Neuronal stem cell (in vitro differentiated cells): ENCODE measurements at places on chromosomes 3 and 15.

DNA sequence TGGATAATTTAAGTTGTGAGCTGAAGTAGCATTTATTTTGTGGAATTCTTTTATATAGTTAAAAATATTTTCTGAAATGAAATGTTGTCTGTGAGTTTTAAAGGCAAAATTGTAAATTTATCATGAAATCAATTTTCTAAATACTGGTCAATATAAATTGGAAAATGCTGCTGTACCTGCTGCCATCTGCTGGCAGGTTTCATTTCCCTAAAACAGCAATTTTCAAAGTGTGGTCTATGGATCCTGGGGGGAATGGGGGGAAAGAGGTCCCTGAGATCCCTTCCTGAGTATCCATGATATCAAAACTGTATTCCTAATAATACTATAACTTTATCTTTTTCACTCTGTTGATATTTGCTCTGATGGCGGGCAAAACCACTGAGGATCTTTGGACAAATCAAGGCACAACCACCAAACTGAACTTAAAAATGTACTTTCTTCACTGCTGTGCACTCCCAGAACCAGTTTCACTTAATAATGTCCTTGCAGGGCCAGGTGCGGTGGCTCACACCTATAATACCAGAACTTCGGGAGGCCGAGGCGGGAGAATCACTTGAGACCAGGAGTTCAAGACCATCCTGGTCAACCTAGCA, 17.2 kb upstream of the CCR4 start:
- no peak overlapping the region for H3K27ac ChIP-seq
- no peaks in the 10 kb centered on the region for H3K4me1 ChIP-seq
- DNase-seq, result peak; percentile 24
- H3K27me3 ChIP-seq, result no peaks in the 10 kb centered on the region
- H3K36me3 ChIP-seq, result no peaks in the 10 kb centered on the region
- no peak overlapping the region for H3K4me3 ChIP-seq

DNA sequence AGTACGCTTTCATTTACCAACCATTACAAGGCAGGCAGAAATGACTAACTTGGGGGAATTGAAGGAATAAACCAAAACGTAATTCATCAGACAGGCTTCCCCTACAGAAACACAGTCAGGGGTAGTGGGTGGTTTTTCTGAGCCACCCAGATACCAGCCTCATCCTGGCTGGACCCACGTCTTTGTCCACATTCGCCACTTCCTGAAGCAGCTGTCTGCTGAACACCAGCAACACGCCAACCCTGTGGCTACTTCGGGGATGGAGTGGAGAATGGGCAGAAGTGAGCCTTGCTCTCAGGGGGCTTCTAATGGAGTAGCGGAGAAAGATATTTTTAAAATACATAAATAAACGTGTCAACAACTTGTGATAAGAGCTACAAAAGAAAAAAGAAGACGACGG, 40.1 kb downstream of the SYNM start:
- no peaks in the 10 kb centered on the region for H3K27me3 ChIP-seq
- H3K27ac ChIP-seq, result no peak overlapping the region
- H3K4me3 ChIP-seq, result no peak overlapping the region
- no peak for DNase-seq

DNA sequence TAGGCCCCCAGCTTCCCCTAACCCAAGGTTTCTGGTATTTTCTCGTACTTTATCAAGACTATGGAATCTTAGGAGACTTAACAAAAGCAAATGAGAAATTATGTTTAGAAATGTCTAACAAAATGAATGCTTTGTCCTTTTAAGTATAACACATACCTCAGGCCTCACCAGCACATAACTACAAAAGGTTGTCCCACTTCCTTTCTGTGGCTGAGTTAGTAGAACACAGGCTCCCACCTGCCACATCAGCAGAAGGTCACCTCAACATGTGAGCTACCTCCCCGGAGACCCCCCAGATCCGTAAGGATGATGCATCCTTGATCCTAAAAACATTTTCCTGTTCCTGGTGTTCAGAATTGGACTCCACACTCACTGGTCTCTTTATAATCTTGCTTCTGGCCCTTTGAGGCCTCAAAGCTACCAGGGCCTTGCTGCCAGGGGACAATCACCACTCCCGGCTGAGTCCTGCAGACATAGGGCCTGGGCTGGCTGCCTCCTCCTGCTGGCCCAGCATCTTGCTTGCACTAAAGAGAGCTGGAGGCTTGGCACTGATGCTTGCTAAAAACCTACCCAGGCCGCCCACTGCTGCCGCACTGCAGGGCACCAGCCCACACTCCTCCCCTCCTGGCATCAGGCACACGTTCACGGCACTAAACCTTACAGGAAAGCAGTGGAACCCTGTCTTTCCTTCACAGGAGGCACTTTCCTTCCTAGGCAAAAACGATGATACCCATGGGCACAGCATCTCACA, 2.9 kb downstream of the CCRL2 start:
- no peak overlapping the region for H3K27ac ChIP-seq
- DNase-seq, result no peak
- H3K4me3 ChIP-seq, result no peak overlapping the region
- H3K36me3 ChIP-seq, result no peaks in the 10 kb centered on the region

- H3K27me3 ChIP-seq, result no peaks in the 10 kb centered on the region
- no peak overlapping the region for H3K4me3 ChIP-seq
- no peaks in the 10 kb centered on the region for H3K36me3 ChIP-seq
- H3K4me1 ChIP-seq, result peaks cover 2% of the 10 kb centered on the region
Measured at GRCh38 chr3:35483131-35483530, 156.2 kb upstream of the ARPP21 start.

GRCh38 chr3:46196261-46196957, 11.7 kb downstream of the CCR1 start:
- DNase-seq, result no peak
- no peaks in the 10 kb centered on the region for H3K36me3 ChIP-seq

- no peak for DNase-seq
- no peak overlapping the region for H3K27ac ChIP-seq
Measured at GRCh38 chr15:91970142-91970541, 116.6 kb downstream of the SLCO3A1 start.

DNA sequence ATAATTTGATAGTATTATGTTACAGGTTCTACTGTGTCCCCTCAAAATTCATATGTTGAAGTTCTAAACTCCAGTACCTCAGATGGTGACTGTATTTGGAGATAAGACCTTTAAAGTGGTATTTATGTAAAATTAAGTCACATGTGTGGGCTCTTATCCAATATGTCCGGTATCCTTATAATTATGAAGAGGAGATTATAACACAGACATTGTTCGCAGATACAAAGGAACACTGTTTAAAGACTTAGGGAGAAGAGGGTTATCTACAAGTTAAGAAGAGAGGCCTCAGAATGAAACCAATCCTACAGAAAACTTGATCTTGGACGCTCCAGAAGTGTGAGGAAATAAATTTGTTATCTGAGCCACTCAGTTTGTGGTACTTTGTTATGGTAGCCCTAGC, 50.9 kb downstream of the DPH6 start:
- H3K27me3 ChIP-seq, result no peaks in the 10 kb centered on the region
- no peak for DNase-seq
- no peaks in the 10 kb centered on the region for H3K36me3 ChIP-seq
- H3K4me1 ChIP-seq, result no peaks in the 10 kb centered on the region
- no peak overlapping the region for H3K4me3 ChIP-seq

DNA sequence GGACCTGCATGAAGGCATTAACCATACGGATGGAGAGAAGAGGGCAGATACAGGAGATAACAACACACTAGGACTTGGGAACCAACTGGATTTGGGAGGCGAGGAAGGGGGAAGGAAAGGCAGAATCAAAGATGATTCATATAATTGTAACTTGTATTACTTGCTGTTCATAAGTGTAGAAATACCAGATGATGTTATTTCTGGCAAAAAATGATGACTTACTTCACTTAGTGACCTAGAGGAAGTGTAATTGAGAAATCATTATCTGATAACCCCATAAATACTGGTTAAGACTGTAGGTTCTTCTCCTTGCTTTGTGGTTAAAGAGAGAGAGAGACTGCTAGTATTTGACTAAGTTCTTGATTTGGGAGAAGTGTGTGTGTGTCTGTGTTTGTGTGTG, 50.5 kb upstream of the GK5 start:
- no peaks in the 10 kb centered on the region for H3K27me3 ChIP-seq
- no peak overlapping the region for H3K4me3 ChIP-seq
- H3K36me3 ChIP-seq, result no peaks in the 10 kb centered on the region

GRCh38 chr15:63090472-63090871, 31.2 kb upstream of the LACTB start:
- no peak for DNase-seq
- no peaks in the 10 kb centered on the region for H3K27me3 ChIP-seq
- H3K4me3 ChIP-seq, result no peak overlapping the region
- no peak overlapping the region for H3K27ac ChIP-seq

- no peak overlapping the region for H3K4me3 ChIP-seq
- H3K36me3 ChIP-seq, result peaks cover 62% of the 10 kb centered on the region
- H3K27ac ChIP-seq, result no peak overlapping the region
- DNase-seq, result no peak
Measured at GRCh38 chr15:67092752-67093503, 27.5 kb downstream of the SMAD3 start.

GRCh38 chr3:171427771-171428320, 32.4 kb downstream of the TNIK start:
- no peaks in the 10 kb centered on the region for H3K27me3 ChIP-seq
- peaks cover 19% of the 10 kb centered on the region for H3K4me1 ChIP-seq
- no peak overlapping the region for H3K27ac ChIP-seq
- no peak for DNase-seq
- H3K4me3 ChIP-seq, result no peak overlapping the region
- no peaks in the 10 kb centered on the region for H3K36me3 ChIP-seq

GRCh38 chr3:186411994-186412393, 50.0 kb upstream of the DGKG start:
- H3K27me3 ChIP-seq, result no peaks in the 10 kb centered on the region
- no peak overlapping the region for H3K4me3 ChIP-seq
- peaks cover 6% of the 10 kb centered on the region for H3K4me1 ChIP-seq

GRCh38 chr3:28399206-28399605, 50.6 kb upstream of the AZI2 start:
- no peaks in the 10 kb centered on the region for H3K27me3 ChIP-seq
- no peak overlapping the region for H3K4me3 ChIP-seq
- H3K4me1 ChIP-seq, result no peaks in the 10 kb centered on the region
- no peak for DNase-seq
- H3K27ac ChIP-seq, result no peak overlapping the region
- no peaks in the 10 kb centered on the region for H3K36me3 ChIP-seq
